ENCODE measurements at places on chromosomes 13 and 19.

DNA sequence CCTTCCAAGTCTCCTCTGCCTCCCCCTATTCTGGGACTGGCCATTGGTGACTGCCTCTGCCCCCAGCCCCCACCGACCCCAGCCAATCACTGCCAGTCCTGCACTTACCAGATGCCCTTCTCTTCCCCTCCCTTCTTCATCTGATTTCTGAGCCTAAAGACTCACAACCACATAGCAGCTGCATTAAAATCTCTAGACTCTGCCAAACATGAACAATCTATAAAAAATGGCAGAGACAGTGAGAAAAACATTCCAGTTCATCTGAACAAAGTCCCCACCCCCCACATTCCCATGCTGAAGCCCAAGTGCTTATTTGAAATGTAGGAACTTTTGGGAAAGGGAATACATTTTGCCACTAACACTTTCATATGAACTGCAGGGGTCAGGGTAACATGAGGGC lies 60.8 kb downstream of the KCTD12 start:
- DNase-seq: no peak

DNA sequence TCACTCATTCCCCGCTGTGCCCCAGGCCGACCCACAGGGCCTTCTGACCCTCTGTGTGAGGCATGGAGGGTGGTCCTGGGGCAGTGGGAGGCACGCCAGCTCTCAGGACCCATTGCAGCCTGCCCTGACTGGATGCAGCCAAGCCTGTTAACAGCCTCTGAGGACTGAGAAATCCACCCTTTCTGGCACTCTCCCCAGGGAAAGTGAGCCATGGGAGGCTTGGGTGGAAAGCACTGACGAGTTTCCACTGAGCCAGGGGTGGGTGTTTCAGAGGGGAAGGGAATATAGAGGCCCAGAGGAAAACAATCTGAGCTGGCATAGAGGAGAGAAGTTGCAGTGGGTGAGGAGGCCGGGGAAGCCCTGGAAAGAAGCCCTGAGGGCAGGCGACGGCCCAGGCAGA lies 30.6 kb upstream of the SLC7A10 start:
- no peak for DNase-seq

- DNase-seq: peak; percentile 44
These were observed 451 bp upstream of the ICAM5 start for GRCh38 chr19:10289167-10289835.

- no peak for DNase-seq
These were observed 108.8 kb downstream of the SIPA1L3 start for GRCh38 chr19:38015761-38016160.

- no peak for DNase-seq
These were observed 641.6 kb upstream of the PCDH20 start for GRCh38 chr13:62057286-62057685.

DNA sequence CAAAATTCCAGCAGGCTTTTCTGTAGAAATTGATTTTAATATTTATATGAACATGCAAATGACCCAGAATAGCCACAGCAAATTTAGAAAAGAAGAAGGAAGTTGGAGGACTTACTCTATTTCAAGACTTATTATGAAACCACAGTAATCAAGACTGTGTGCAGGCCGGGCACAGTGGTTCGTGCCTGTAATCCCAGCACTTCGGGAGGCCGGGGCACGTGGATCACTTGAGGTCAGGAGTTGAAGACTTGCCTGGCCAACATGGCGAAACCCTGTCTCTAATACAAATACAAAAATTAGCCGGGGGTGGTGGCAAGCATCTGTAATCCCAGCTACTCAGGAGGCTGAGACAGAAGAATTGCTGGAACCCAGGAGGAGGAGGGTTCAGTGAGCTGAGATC lies 6.0 kb upstream of the FFAR2 start:
- no peak for DNase-seq

GRCh38 chr13:113528813-113529180 lies 38.3 kb upstream of the DCUN1D2 start:
- no peak for DNase-seq

DNA sequence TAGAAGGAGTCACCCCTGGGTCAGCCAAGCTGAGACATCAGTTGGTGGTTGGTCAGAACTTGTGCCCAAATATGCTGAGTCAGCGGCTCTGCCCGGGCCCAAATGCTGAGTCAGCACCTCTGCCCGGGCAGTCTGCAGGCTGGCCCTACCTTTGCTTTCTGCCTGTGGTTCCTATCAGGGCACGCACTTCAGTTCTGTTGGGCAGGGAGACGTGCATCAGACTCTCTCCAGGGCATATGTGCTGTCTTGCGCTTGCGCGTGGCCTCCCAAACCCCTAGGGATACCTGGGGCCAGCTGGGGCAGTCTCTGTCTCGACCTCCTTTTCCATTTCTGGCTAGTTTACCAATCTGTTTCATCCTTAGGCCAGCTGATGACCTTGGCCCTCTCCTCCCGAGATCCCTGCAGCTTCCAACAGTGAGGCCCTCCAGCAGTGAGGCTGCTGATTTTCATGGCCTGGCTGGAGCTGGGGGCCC lies 24.4 kb upstream of the LDLR start:
- no peak for DNase-seq

- no peak for DNase-seq
These were observed 330.6 kb downstream of the SPRY2 start for GRCh38 chr13:80010286-80010831.

DNA sequence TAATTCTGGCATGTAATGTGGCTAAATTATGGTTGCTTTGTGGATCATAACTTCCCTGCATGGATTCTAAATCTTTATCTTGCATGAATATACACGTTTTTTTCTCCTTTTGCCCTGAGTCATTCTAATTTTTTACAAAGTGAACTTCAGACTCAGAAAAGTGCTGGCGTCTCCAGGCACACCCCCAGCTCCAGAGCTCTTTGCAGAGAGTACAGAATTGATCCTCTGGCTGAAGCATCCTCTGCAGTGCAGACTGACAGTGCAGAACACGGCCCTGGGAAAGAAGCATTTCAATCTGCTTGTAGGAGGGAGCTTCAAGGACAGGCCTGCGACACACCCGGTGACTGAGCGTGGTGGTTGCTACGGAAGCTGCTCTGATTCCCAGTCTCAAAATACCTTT lies 228.1 kb downstream of the FGF9 start:
- no peak for DNase-seq

DNA sequence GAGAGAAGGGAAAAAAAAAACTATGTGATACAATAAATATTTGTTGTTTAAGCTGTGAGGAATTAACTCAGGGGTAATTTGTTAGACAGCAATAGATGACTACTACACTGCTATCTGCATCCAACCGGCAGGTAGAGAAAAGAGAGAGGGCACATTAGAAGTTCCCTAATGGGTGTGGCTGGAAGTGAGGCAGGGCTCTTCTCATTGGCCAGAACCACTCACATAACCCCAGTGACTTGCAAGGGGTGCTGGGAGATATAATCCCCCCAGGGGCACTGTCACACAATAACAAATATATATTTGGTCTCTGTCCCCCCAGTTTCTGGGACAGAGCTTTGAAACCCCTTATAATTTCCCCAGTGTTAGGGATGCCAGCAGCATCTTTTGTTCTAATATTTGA lies 24.3 kb downstream of the FGF21 start:
- DNase-seq: no peak

GRCh38 chr19:11446652-11447301 lies 11.3 kb downstream of the PRKCSH start:
- peak; percentile 61 for DNase-seq
